ENCODE measurements at places on chromosomes 6 and 20. TPM values are rescaled to one million over a fixed set of nuclear protein-coding genes. Genes with fewer than 3 reads are reported as not detected.
A peak's percentile ranks its signal among the peaks of the same experiment; 100 is the strongest.

DNA sequence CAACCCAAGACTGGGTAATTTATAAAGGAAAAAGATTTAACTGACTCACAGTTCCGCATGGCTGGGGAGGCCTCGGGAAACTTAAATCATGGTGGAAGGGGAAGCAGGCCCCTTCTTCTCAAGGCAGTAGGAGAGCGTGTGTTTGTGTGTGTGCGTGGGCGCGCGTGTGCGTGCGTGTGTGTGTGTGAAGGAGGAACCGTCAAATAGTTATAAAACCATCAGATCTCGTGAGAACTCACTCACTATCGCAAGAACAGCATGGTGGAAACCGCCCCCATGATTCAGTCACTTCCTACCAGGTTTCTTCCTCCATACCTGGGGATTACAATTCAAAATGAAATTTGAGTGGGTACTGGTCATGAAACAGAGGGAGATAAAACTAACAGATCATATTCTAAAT lies 220.1 kb upstream of the EYS start:
- H3K4me3 ChIP-seq, result no peak overlapping the region
- no peaks in the 10 kb centered on the region for H3K36me3 ChIP-seq
- DNase-seq, result no peak
- H3K4me1 ChIP-seq, result no peaks in the 10 kb centered on the region

The NKX2-4 gene
- not detected for polyA plus RNA-seq

The IL22RA2 gene
- not detected for polyA plus RNA-seq

- H3K4me3 ChIP-seq, result no peak overlapping the region
- no peaks in the 10 kb centered on the region for H3K27me3 ChIP-seq
- peaks cover 5% of the 10 kb centered on the region for H3K4me1 ChIP-seq
- H3K27ac ChIP-seq, result no peak overlapping the region
Observed at GRCh38 chr6:27312950-27313271, 838 bp upstream of the POM121L2 start.

The STMND1 gene
- polyA plus RNA-seq, result 0.07 TPM

The PRICKLE4 gene
- polyA plus RNA-seq, result 3.0 TPM

- no peak for DNase-seq
- peak overlapping the region; percentile 75 for H3K4me3 ChIP-seq
- H3K4me1 ChIP-seq, result peaks cover 6% of the 10 kb centered on the region
Observed at GRCh38 chr6:125791151-125791819, 525 bp downstream of the NCOA7 start.

The MTO1 gene
- polyA plus RNA-seq, result 20.7 TPM

The PGC gene
- 0.81 TPM for polyA plus RNA-seq

DNA sequence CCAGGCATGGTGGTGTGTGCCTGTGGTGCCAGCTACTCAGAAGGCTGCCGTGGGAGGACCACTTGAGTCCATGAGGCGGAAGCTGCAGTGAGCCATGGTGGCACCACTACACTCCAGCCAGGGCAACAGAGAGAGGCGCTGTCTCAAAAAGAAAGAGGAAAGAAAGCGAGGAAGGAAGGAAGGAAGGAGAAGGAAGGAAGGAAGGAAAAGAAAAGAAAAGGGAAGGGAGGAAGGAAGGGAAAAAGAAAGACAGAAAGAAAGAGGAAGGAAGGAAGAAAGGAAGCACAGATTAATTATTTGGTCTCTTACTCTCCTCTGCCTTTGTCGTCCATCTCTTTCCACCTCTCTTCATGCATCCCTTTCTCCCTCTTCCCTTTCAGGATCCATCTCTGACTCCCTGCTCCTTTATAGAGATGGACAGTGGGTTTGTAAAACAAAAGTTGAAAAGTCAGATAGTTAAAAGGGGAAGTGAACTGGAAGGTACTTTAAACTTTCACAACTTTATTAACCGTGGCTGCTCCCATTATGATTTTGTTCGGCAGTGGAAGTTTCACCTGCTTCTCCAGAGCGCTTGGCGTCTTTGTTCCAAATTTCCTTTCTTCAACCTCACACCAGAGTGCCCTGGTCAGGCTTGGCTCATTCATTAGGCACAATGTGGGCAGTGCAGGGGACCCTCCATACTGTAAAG lies 1.5 kb downstream of the HLA-DQA1 start:
- H3K27ac ChIP-seq, result no peak overlapping the region
- DNase-seq, result no peak
- H3K27me3 ChIP-seq, result no peaks in the 10 kb centered on the region
- no peaks in the 10 kb centered on the region for H3K4me1 ChIP-seq

The TSPO2 gene
- polyA plus RNA-seq, result not detected

- H3K27me3 ChIP-seq, result no peaks in the 10 kb centered on the region
- no peak overlapping the region for H3K27ac ChIP-seq
- H3K4me3 ChIP-seq, result no peak overlapping the region
- no peak for DNase-seq
- no peaks in the 10 kb centered on the region for H3K4me1 ChIP-seq
Observed at GRCh38 chr20:37596890-37597536, 69.3 kb upstream of the BLCAP start.

DNA sequence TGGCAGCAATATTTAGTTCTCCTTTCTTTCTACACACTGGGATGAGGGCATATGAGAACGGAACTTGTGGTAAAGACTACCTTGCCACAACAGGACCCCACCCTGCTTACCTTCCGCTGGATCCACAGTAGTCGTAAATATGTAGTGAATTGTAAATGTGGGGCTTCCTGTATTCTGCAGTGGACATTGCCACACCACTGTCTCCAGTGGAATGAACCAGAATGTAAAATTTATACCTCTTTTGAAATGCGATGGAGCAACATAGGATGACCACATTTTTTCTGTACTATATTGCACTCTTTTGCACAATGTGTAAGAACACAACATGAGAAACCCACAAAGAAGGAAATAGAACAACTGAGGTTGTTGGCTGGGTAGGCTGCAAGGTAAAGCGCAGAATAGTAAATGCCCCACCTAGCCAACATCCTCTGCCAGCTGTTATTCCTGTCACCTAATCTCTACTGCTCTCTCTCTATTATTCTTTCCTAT lies 16.1 kb upstream of the RIPOR2 start:
- H3K4me3 ChIP-seq, result no peak overlapping the region
- H3K36me3 ChIP-seq, result no peaks in the 10 kb centered on the region
- no peaks in the 10 kb centered on the region for H3K4me1 ChIP-seq

GRCh38 chr20:25389858-25390537 lies 637 bp downstream of the ABHD12 start:
- H3K27me3 ChIP-seq, result no peaks in the 10 kb centered on the region
- H3K36me3 ChIP-seq, result no peaks in the 10 kb centered on the region
- H3K4me3 ChIP-seq, result peak overlapping the region; percentile 81
- H3K4me1 ChIP-seq, result peaks cover 3% of the 10 kb centered on the region

The ME1 gene
- polyA plus RNA-seq, result 7.5 TPM

DNA sequence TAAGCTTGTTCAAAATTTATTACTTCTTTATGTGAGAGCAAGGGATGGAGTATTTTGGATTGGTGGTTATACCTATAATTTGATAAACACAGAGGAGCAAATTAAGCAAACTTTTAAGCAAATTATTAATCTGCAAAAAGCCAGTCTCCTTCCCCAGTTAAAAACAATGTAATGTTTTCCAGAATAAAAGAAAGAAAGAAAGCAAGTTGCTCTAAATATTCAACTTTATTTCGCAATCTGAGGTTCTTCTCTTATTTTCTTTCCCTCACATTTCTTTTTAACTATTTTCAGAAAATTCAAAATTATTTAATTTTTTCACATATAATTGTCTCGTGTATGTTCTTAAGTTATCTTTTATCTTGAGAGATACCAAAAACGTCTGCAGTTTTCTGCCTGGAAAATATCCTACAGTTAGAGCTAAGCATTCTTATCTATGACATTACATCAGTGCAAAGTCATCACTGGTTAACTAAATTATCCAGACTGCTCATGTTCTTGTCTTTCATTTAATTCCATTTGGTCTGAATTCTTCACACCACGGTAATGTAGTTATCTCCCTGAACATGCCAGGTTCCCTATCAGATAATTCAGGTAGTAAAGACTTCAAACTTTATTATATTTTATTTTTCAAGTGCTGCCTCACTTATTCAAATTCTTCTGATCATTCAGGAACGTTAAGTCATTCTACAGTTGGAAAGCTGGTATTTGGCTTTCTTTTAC lies 3.3 kb upstream of the CNKSR3 start:
- no peak for DNase-seq
- H3K4me1 ChIP-seq, result peaks cover 6% of the 10 kb centered on the region
- H3K36me3 ChIP-seq, result no peaks in the 10 kb centered on the region

DNA sequence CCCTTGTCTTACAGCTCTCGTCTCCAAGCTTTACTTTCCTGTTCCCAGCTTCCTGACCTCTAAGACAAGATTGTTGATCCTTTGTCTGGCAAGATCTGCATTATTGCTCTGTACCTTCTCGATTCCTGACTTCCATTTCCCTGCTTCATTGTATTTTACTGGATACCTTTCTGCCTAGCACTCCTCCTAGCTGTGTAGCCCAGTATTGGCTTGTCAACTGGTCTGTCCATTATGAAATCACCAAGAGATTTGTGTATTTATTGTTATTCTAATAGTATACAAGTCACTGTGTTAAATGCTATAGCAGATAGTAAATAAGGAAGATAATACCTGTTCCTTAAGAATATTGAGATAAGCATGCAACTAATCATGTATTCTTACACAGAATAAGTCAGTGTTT lies 305.4 kb downstream of the CDKAL1 start:
- no peak for DNase-seq
- no peak overlapping the region for H3K4me3 ChIP-seq
- H3K36me3 ChIP-seq, result no peaks in the 10 kb centered on the region

The IRF4 gene
- 0.12 TPM for polyA plus RNA-seq

- no peak overlapping the region for H3K27ac ChIP-seq
- no peaks in the 10 kb centered on the region for H3K4me1 ChIP-seq
- no peak overlapping the region for H3K4me3 ChIP-seq
- H3K36me3 ChIP-seq, result no peaks in the 10 kb centered on the region
- H3K27me3 ChIP-seq, result no peaks in the 10 kb centered on the region
- no peak for DNase-seq
Observed at GRCh38 chr20:1807394-1807793, 87.8 kb upstream of the SIRPA start.

GRCh38 chr20:62030834-62031434 lies 34.7 kb downstream of the TAF4 start:
- DNase-seq, result no peak
- no peaks in the 10 kb centered on the region for H3K36me3 ChIP-seq
- H3K4me3 ChIP-seq, result no peak overlapping the region
- peaks cover 19% of the 10 kb centered on the region for H3K4me1 ChIP-seq
- no peak overlapping the region for H3K27ac ChIP-seq

DNA sequence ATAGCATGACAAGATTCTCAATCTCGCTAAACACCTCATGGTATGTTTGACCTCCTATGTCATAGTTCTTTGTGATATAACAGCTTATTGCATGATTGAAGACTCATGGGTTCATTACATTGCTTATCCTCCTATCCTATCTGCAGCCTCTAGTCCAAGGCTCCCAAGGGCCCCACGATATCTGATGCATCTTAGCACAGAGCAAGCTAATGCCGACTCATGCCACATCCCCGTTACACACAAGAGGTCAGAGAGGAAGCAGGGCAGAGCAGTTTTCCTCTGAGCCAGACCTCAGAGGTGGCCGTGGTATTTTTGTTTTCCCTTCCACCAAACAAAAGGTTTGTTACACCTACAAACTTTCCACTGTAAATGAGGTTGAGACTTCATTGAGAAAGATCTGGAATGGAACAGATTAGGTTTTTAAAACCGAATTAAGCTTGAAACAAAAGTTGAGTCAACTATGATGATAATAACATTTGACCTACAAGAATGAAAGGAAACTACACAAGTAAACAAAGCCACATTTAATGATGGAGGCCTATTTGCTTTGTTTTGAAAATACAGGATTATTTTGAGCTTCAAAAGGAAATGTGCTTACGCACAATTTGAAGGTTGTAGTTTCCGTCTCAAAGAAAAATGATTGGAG lies 133.9 kb upstream of the MYLIP start:
- no peaks in the 10 kb centered on the region for H3K36me3 ChIP-seq
- peak overlapping the region; percentile 46 for H3K27ac ChIP-seq
- H3K4me3 ChIP-seq, result no peak overlapping the region
- no peak for DNase-seq
- no peaks in the 10 kb centered on the region for H3K27me3 ChIP-seq
- H3K4me1 ChIP-seq, result peaks cover 5% of the 10 kb centered on the region

DNA sequence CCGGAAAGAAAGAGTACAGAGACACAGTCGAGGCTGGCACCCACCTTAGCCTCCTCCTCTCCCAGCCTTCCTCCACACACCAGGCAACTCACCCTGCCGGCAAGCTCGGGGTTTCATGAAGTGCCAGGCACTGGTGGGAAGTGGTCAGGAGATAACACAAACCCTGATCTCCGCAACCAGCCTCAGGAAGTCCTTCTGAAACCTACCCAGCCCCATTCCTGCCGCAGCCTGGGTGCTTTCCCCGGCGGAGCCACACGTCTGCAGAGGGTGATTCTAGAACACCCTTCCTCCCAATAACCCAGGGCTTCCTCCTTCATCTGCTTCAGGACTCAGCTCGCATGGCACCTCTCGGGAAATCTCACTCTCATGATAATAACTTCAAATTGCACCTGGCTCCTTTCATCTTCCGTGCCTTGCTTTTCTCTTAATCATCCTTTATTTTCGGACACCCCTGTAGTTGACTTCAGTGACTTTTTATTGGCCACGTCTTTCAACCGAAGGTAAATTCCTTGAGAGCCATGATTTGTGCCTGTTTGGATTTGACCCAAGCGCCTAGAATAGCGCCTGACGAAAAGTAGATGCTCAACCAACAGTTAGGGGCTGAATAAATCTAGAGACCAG lies 8.7 kb upstream of the HLA-E start:
- peaks cover 2% of the 10 kb centered on the region for H3K27me3 ChIP-seq
- no peaks in the 10 kb centered on the region for H3K36me3 ChIP-seq
- H3K4me3 ChIP-seq, result no peak overlapping the region
- H3K4me1 ChIP-seq, result no peaks in the 10 kb centered on the region
- no peak for DNase-seq

DNA sequence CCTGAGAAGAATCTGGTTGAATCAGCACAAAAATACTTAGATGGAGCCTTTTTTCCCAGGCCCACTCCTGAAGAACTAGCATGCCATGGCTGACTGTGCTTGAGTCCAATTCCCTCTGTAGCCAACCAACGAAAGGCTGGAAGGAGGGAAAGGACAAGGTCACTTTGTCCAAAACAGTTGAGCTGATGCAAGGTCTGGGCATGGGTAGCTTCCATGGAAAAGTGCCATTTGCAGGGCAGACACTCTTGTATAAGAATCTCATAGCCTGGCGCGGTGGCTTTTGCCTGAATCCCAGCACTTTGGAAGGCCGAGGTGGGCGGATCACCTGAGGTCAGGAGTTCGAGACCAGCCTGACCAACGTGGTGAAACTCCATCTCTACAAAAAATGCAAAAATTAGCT lies 125.0 kb upstream of the LGSN start:
- no peaks in the 10 kb centered on the region for H3K27me3 ChIP-seq
- no peak for DNase-seq
- H3K4me3 ChIP-seq, result no peak overlapping the region
- no peaks in the 10 kb centered on the region for H3K4me1 ChIP-seq
- H3K27ac ChIP-seq, result no peak overlapping the region

DNA sequence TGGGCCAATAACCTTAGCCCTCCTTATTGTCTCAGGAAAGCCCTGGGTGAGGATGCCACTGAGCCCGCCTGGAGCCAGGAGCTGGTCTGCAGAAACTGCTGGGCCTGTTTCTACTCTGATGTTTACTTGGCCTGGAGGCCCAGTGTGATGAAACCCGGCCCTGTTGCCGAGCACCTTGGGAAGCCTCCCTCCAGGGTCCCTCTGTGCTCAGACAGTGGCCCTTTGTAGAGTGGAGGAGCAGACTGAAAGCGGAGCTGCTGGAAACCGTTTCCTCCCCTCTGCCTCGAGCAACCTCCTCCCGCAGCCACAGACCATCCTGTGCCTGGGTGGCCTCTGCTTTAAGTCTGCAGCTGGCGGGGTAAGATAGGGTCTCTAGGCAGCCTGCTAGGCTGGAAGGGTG lies 84.1 kb upstream of the EPB41L1 start:
- no peak for DNase-seq
- H3K27me3 ChIP-seq, result no peaks in the 10 kb centered on the region
- H3K4me3 ChIP-seq, result no peak overlapping the region
- H3K27ac ChIP-seq, result no peak overlapping the region
- no peaks in the 10 kb centered on the region for H3K36me3 ChIP-seq

The MEP1A gene
- not detected for polyA plus RNA-seq
